ENCODE measurements at places on chromosomes 4 and X.

DNA sequence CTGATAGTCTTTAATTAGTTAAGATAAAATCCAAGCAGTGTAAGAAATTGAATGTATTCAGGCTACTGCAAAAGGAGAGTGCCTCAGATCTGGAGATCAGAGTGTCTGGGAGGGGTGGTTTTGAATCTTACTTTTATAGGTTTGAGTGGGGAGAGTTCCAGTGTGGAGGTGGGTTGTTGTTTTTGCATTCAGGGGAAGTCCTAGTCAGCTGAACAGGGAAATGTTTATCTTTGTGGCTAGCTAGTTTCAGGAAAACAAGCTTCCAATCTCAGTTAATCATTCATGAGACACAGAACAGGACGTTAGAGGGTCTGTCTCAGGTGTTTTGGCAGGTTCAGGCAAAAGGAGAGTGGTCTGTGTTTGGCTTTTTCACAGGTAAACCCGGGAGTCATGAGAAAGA, 26.0 kb downstream of the ZNF81 start:
- no peak for DNase-seq

DNA sequence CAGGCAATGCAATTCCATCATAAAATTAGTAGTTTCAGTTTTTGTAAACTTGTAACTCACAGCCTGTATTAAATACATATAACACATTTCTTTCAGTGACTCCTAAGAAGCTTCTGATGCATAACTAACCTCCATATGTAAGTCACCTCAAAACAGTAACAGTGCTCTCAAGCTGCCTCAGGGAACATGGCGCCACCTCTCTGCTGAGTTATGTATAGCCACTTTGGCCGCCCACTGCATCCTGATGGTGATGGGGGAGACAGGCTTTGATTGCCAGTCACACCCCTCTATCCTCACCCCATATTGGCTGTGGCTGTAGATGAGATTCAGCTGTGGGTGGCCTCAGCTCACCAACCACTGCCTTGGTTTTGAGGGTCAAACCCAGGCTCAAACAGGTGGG, 54.3 kb downstream of the LRBA start:
- DNase-seq = no peak

DNA sequence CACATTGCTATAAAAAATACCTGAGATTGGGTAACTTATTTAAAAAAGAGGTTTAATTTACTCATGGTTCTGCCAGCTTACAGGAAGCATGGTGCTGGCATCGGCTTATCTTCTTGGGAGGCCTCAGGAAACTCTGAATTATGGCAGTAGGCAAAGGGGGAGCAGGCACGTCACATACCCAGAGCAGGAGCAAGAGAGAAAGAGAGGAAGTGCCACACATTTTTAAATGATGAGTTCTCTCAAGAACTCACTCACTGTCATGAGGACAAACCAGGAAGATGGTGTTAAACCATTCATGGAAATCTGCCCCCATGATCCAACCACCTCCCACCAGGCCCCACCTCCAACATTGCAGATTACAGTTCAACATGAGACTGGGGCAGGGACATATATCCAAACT, 10.0 kb upstream of the AFF1 start:
- no peak for DNase-seq

GRCh38 chr4:43132010-43132582, 239.6 kb downstream of the GRXCR1 start:
- peak; percentile 77 for DNase-seq

DNA sequence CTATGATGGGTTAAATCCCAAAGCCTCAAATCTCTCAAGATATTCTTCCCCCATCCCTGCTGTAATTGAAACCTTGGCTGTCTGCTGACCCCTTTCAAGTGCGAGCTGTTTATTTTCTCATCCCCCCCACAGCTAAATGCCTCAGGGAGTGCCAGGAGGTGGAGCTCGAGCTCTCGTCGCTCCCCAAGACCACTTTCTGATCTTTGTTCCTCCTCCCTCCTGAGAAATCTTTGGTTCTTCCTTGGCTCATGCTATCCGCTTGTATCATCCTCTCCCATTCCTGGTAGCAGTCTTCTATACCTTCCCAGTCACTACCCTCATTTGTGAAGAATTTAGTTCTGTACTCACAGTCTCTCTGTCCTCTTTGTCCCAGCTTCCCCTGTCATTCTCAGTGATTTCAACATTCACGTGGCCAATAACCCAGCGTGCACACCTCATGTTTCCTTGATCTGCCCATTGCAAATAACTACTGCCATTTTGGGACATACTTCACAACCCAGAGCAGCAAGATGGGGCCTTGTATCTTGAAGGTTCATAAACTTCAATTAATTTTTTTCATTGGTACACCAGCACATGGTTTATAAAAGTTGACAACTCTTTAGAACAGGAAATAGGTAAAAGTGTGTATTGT, 9.2 kb upstream of the SLC25A43 start:
- DNase-seq = no peak

- DNase-seq = no peak
These were observed 355.5 kb downstream of the KCNIP4 start for GRCh38 chr4:21592970-21593670.

GRCh38 chr4:143633833-143634232, 66.6 kb downstream of the FREM3 start:
- no peak for DNase-seq

DNA sequence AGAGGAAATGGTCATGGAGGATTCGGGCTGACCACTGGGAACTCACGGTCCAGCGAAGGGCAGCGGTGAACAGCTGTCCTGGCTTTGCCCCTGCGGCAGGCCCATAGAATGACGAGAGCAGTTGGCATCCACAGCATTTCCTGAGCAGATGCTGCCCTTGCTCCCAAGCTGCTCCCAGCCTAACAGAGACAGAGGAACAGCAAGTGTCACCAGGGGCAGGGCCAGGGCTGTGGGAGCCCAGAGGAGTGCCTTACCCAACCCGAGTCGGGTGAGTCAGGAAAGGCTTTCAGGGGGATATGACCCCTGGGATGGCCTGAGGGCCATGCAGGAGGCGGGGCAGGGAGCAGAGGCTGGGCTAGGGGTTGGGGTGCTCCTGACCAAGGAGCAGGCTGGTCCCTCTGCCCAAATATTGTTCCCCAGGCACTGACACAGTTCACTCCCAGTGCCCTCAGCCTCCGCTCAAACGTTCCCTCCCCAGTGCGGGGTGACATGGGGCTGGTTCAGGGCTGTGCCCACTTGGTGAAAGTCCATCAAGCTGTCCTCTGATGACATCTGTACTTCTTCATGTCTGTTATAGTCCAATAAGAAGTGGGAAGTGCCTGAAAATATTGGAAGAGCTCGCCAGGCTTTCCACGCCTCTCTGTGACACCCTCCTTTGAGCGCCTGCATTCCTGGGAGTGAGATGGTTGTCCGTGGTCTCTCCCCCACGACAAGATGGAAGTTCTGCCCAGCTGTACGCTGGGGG, 64.7 kb upstream of the GPR78 start:
- DNase-seq = no peak

- no peak for DNase-seq
These were observed 1.5 kb downstream of the FUNDC2 start for GRCh38 chrX:155028129-155028528.

DNA sequence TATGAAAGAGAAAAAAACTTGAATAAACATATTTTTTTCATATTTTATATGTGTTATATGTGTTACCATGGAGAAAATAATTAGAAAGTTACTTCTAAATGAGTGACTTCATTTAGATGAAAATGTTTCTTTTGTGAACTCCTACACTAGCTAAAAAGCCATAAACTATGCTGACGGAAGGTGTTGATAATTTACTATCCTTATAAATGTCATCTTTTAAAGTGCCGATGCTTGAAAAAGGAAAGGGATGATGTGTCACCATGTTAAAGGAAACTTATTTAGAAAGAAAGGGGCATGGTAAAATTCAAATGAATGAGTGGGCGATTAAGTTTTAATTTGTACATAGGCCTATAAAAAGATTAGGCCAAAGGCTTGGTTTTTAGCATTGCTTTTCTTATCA, 133.8 kb downstream of the SPRY1 start:
- DNase-seq = no peak

- DNase-seq = no peak
These were observed 520.8 kb downstream of the RAB28 start for GRCh38 chr4:12963291-12963690.

GRCh38 chrX:152878976-152879755, 18.7 kb upstream of the ZNF185 start:
- no peak for DNase-seq

DNA sequence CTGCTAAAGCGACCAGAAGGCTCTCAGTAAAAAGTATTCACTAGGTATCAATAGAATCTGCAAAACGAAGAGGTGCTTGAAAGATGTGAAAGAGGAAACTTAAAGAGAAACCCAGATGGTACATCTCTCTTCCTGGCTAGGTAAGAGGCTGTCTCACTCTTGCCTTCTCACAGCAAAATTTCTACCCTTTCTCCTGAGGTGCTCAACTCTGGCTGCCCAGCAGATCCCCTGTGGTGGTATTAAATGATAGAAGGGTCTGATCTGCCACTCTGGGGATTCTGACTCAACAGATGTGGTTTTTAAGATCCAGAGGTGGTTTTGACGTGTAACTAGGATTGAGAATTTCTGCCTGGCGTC, 14.9 kb upstream of the TSPAN5 start:
- DNase-seq = no peak

DNA sequence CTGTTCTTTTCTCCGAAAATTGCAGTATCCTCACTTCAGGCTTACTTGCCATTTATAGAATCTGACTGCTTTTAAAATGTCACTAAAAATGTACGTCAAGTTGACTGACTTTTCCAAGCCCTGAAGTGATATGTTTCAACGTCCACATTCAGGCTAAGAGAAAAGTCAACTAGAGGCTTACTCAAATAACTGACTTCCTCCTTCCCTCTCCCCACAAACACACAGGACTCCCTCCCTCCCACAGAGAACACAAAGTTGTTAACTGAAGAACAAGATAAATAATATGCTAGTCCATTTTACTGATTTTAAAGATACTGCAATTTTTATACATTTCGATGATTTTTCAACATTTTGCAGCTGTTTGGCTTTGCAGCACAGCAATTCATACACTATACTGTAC, 13.8 kb upstream of the CDKL2 start:
- no peak for DNase-seq

GRCh38 chr4:83231620-83232076, 53.0 kb downstream of the COQ2 start:
- no peak for DNase-seq

DNA sequence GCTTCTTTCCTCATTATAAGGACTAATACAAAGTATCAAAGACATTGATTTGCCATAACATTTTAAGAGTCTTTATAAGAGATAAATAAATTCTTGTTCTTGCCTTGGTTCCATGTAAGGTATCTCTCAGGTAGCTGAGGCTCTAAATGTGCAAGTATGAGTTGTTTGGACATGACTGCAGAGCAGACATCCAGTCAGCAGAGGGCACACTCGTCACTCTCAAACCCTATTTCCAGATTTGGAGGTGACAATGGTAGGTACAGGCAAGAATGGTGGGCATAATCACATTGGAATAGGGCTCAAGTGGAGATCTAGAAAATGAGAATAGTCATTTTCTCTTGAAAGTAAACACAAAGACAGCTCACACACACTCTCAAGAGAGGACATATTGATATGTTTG, 133.3 kb upstream of the ZIC3 start:
- DNase-seq = no peak

GRCh38 chrX:108072746-108073145, 18.6 kb downstream of the PSMD10 start:
- DNase-seq = no peak

DNA sequence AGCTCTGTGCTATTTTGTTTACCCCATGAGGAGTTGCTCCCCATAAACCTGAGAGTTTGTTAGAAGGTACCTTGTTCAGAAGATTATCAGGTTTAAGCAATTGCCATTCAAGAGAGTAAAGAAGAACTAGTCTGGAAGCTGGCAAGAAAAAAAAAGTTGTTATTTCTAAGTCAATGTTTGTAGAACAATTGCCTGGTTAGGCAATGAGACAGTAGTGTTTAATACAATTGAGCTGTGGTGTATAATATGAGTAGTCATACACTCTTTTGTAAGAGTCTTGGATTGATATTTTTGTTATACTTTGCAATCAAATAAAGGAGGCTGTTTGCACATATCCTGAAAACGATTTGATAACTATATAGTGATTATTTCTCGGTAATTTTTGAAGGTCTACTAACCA, 44.7 kb downstream of the GALNT7 start:
- DNase-seq = no peak

GRCh38 chrX:2710041-2710840, 19.1 kb downstream of the CD99 start:
- no peak for DNase-seq

GRCh38 chr4:3201718-3202702, 46.9 kb upstream of the MSANTD1 start:
- DNase-seq = peak; percentile 48

Measured in sciatic nerve (tissue), 2 donors.